ENCODE measurements at places on chromosomes 11 and 22.
A peak's percentile ranks its signal among the peaks of the same experiment; 100 is the strongest.

GRCh38 chr11:111835665-111836064 lies 35.7 kb downstream of the ALG9 start:
- no peak for DNase-seq

DNA sequence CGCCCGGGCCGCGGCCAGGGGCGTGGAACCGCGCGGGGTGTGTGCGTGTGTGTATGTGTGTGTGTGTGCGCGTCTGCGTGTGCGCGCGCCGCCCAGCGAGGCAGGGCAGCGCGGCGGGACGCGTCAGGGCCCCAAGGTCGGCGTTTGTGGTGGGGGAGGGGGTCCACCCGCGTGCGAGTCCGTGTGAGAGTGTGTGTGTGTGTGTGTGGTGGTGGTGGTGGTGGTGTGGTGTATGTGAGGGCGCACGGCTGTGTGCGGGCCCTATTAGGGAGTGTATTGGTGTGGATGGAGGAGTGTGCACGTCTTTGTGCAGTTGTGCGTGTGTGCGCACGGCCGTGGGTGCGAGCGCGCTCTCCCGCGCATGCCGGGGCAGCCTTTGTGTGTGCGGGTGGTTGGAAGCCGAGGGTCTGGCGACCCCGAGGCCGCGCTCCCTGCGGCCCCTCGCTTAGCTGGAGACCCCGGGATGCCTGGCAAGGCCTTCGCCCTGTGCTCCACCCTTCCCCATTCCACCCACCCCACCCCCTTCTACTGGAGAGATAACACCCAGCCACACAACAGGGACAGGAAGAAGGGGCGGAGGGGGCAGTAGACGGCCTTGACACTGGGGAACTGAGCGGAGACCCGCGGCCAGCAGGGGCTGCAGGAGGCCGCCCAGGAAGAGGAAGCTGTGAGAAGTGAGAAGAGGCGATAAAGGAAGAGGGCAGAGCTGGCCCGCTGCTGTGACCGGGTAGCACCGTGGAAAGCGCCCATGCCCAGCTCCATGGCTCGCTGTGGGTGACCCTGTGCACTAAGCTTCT lies 528 bp upstream of the ARRB1 start:
- DNase-seq = peak; percentile 58

DNA sequence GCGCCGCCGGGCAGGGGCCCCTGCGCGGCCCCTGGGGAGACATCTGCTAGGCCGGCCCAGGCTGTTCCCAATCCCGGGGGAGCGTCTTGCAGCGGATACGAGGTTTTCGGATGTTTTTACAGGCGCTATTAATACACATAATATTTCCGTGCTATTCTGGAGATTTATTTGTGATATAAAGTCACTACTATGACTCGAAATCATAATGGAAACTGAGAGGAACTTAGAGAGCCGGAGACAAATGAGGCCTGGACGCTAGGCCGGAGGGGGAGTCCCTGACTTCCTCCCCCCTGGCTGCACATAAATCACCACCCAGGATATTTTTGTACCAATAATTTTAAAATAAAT lies 91.7 kb upstream of the ANO1 start:
- no peak for DNase-seq

GRCh38 chr22:47194476-47195155 lies 432.2 kb downstream of the TBC1D22A start:
- no peak for DNase-seq

DNA sequence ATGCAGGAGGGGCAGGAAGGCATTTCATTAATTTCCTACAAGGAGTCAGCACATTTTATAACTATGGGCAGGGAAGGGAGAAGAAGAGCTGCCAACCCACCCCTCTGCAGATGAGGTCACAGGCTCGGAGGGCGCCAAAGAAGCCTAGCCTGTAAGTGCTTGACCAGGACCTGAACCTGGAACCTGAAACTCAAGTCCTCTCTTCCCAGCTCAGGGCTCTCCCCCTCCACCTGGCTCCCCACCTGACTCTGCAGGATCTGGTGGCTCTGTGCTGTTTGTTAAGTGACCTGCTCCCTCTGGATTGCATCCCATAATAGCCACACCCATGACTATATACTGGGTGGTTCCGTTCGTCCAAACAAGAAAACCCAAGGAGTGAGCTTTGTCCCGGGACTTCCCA lies 27.3 kb downstream of the SCGB1A1 start:
- no peak for DNase-seq

- no peak for DNase-seq
Observed at GRCh38 chr11:104765401-104766095, 132.7 kb downstream of the CASP12 start.

DNA sequence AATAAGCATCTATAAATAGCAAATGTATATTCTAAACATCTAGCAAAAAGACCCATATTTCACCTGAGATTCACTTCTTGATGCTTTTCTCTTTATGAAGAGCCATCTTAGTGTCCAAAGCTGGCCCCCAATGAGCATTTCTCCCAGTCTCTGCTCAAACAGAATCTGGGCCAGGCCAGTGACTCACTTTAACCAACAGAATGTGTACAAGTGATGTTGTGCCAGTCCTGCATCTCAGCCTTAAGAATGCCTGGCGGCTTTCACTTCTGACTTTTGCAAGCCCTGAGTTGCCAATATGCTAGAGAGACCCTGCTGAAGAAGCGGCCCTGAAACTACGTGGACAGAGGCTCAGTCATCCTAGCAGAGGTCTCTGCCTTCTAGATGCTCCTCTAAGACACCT lies 6.9 kb upstream of the COPB1 start:
- DNase-seq = no peak

- no peak for DNase-seq
Observed at GRCh38 chr11:28559492-28559891, 451.3 kb downstream of the METTL15 start.

- no peak for DNase-seq
Observed at GRCh38 chr11:74546752-74547151, 45.6 kb upstream of the POLD3 start.

DNA sequence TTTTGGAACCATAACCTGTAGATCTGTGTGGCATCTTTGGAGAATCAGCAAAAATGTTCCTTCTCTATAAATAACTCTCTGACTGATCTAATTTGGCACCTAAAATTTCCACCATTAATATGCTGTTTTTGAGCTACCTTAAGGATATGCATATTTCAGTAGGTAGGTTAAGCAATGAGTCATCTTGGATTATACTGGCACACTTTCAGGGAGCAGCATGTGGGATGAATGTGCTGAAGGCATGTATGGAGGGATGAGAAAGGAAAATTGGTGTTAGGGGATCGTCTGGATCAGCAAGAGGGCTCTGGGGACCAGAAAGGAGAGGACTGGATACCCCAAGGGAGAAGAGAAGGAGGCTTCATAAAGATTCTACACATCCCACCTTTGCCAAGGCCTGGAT lies 44.6 kb upstream of the ELF5 start:
- DNase-seq = no peak

Measured in NCI-H1092 treated with DMSO at 0.1 percent for 48 hours (cell line).